Esophagus squamous epithelium (tissue), 5 donors: ENCODE measurements at places on chromosomes 4 and X. TPM values are rescaled to one million over a fixed set of nuclear protein-coding genes. Genes with fewer than 3 reads are reported as not detected.

The MID1 gene
- 16.9 TPM for total RNA-seq

GRCh38 chrX:34903316-34903715, 39.3 kb upstream of the FAM47B start:
- no peak for DNase-seq
- no peaks in the 10 kb centered on the region for H3K36me3 ChIP-seq
- no peak overlapping the region for H3K27ac ChIP-seq
- no peak overlapping the region for H3K4me3 ChIP-seq
- H3K27me3 ChIP-seq, result no peaks in the 10 kb centered on the region

DNA sequence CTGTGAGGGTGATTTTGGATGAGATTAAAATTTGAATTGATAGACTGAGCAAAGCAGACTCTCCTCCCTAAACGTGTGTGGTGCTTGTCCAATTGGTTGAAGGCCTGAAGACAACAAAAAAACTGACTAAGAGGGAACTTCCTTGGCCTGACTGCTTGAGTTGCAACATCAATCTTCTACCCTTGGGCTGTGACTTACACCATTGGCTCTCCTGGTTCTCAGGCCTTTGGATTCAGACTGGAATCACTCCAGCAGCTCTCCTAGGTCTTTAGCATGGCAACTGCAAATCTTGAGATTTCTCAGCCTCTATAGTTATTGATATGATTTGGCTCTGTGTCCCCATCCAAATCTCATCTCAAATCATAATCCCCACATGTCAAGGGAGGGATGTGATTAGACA, 49.7 kb upstream of the IGFBP7 start:
- no peak overlapping the region for H3K27ac ChIP-seq
- H3K4me3 ChIP-seq, result no peak overlapping the region
- H3K27me3 ChIP-seq, result no peaks in the 10 kb centered on the region
- peaks cover 7% of the 10 kb centered on the region for H3K4me1 ChIP-seq
- H3K36me3 ChIP-seq, result no peaks in the 10 kb centered on the region
- DNase-seq, result no peak

DNA sequence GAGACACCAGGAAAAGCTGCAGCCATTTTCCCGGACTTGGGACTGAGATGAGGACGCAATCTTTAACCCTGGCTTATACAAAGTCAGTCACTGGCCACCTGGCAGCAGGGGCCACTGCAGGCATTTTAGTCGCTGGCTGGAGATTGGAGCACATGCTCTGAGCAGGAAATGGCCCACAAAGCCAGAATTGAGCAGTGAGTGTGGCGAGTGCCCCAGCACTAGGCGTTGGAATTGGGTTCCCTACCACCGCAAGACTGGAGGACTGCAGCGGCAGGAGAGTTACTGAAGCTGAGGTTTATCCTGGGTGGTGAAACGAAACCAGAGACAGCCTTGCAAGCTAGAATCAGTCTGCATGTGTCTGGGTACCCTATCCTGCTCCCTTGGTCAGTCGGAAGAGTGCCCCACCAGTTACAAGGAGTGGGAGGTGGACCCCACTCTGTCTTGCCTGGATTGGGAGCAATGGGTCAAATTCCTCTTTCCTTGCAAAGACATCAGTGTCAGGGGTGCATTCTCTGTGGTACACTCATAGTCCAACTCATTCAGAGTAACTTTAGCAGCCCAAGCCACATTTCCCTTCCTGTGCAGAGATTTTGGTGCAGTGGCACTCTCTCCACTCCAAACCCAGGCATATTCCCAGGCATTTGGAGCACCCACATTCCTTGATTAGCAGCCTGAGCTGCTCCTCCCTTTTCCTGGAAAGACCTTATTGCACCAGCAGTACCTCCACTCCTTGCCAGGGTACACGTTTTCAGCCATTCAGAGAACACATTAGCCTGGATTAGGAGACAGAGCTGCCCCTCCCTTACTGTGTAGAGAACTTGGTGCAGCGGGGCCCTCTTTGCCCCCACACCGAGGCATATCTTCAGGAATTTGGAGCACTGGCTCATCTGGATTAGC, 36.7 kb upstream of the PLK4 start:
- no peak for DNase-seq
- H3K27ac ChIP-seq, result no peak overlapping the region
- no peaks in the 10 kb centered on the region for H3K36me3 ChIP-seq
- no peak overlapping the region for H3K4me3 ChIP-seq
- H3K27me3 ChIP-seq, result no peaks in the 10 kb centered on the region

DNA sequence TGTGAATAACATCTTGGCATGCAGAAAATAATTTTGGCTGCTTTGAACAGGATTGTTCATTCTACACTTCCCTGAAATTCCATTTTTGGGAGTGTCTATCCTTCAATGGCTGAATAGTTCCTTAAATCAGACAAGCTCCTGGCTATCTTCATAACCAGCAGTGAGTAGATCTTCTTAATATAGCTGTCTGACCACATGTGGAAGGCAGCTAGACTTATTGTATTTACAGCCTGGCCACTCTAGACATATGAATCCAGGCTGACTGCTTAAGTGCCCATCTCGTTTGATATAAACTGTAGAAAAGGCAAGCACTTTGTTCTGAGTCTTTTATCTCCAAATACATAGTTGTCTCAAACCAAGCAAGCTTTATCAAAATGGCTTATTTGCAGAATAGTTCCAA, 40.0 kb downstream of the PWWP3B start:
- H3K4me3 ChIP-seq, result no peak overlapping the region
- no peak overlapping the region for H3K27ac ChIP-seq
- no peaks in the 10 kb centered on the region for H3K27me3 ChIP-seq
- no peaks in the 10 kb centered on the region for H3K4me1 ChIP-seq
- no peaks in the 10 kb centered on the region for H3K36me3 ChIP-seq

- H3K4me3 ChIP-seq, result no peak overlapping the region
- H3K36me3 ChIP-seq, result no peaks in the 10 kb centered on the region
- DNase-seq, result no peak
- H3K4me1 ChIP-seq, result no peaks in the 10 kb centered on the region
- no peak overlapping the region for H3K27ac ChIP-seq
- H3K27me3 ChIP-seq, result no peaks in the 10 kb centered on the region
Observed at GRCh38 chr4:141349236-141349635, 128.5 kb downstream of the ZNF330 start.

The GAGE12F gene
- not detected for total RNA-seq

The SCRG1 gene
- total RNA-seq, result not detected

DNA sequence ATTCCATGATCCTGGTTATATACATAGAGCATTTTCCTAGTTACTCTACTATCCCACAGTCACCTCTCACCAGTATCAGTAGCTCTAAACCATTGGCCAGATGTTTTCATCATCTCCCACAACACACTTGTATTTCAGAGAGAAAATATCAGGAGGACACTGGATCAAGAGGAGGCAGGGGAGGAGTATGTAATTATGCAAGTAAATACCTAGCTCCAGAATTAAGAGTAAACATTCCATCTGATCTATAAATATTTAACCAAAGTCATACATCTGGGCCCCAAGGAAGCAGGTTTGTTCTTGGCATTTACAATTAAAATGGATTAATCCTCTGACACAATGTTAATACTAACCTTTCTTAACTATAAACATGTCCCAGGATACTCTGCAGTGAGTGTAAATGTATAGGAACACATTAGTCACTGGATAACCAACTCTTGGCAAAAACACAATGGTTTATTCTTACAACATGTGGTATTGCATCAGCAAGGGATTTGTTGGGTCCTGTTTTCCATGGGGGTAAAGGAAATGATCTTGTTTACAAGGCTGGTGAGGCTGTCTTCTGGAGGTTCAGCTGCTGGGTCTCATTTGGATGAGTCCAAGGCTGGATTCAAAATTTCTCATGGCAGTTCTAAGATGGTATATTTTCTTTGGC, 170.1 kb downstream of the ATG4A start:
- H3K27ac ChIP-seq, result peak overlapping the region; percentile 46
- H3K27me3 ChIP-seq, result no peaks in the 10 kb centered on the region
- H3K4me1 ChIP-seq, result no peaks in the 10 kb centered on the region

- no peak overlapping the region for H3K27ac ChIP-seq
- H3K27me3 ChIP-seq, result no peaks in the 10 kb centered on the region
- no peaks in the 10 kb centered on the region for H3K36me3 ChIP-seq
- DNase-seq, result no peak
- H3K4me3 ChIP-seq, result no peak overlapping the region
Observed at GRCh38 chr4:128450326-128451120, 162.9 kb upstream of the PGRMC2 start.

The ANAPC4 gene
- 27.0 TPM for total RNA-seq

DNA sequence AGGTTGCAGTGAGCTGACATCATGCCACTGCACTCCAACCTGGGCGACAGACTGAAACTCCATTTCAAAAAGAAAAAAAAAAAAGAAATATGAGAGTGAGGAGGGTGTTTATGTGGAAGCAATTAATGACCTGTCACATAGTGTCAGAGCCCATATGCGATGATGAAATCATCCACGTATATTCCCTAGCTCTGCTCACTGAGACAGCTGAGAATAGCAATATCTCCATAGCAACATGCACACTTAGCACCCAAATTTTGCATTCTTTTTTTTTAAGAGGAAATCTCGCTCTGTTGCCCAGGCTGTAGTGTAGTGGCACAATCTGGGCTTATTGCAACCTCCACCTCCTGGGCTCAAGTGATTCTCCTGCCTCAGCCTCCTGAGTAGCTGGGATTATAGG, 31.5 kb upstream of the OPHN1 start:
- no peaks in the 10 kb centered on the region for H3K36me3 ChIP-seq
- H3K4me3 ChIP-seq, result no peak overlapping the region
- no peaks in the 10 kb centered on the region for H3K4me1 ChIP-seq
- no peak for DNase-seq
- H3K27me3 ChIP-seq, result no peaks in the 10 kb centered on the region

- peaks cover 7% of the 10 kb centered on the region for H3K36me3 ChIP-seq
- peak overlapping the region; percentile 30 for H3K4me3 ChIP-seq
- H3K4me1 ChIP-seq, result peaks cover 22% of the 10 kb centered on the region
- no peak for DNase-seq
- peak overlapping the region; percentile 80 for H3K27ac ChIP-seq
Observed at GRCh38 chr4:87120010-87120409, 100.4 kb downstream of the KLHL8 start.

DNA sequence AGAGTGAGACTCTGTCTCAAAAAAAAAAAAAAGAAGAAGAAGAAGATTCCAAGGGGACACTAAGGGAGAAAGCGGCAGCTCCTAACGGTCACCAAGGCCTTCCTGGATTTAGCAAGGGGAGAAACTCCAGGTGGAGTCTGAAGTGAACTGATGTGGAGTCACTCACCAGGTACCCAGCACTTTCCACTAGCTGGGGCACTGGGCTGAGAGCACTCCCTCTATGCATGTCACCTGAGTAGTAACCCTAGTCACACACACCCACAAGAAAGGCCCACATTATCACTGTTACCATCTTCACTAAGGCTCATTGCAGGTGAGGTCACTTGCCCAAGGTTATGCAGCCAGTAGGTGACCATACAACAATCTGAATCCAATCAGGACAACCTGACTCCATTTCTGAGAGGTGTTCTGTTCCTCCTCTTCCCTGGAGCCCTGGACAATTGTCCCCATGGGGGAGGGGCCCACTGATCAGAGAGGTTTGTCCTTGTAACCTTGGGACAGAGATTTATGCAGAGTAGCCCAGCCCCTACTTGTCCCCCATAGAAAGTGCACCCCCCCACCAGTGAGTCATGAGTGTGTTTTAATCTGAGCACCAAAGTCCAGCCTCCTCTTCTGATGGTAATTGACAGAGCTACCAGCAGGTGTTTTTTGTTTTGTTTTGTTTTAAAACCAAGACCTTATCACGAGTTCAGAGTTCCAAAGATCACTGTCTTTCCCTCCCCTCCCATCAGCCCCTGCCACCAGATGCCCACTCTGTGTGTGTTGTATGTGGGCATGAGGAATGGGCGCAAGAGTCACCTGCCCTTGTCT, 5.9 kb upstream of the SASH3 start:
- H3K4me3 ChIP-seq, result no peak overlapping the region
- no peak overlapping the region for H3K27ac ChIP-seq
- no peaks in the 10 kb centered on the region for H3K4me1 ChIP-seq
- H3K27me3 ChIP-seq, result no peaks in the 10 kb centered on the region
- H3K36me3 ChIP-seq, result no peaks in the 10 kb centered on the region

- H3K27me3 ChIP-seq, result no peaks in the 10 kb centered on the region
- no peaks in the 10 kb centered on the region for H3K36me3 ChIP-seq
- H3K27ac ChIP-seq, result no peak overlapping the region
- no peak for DNase-seq
- no peaks in the 10 kb centered on the region for H3K4me1 ChIP-seq
Observed at GRCh38 chr4:26985873-26986272, 125.2 kb downstream of the STIM2 start.

- no peak overlapping the region for H3K27ac ChIP-seq
- H3K27me3 ChIP-seq, result peaks cover 4% of the 10 kb centered on the region
- H3K4me1 ChIP-seq, result no peaks in the 10 kb centered on the region
Observed at GRCh38 chrX:96407501-96407900, 277.1 kb upstream of the DIAPH2 start.

DNA sequence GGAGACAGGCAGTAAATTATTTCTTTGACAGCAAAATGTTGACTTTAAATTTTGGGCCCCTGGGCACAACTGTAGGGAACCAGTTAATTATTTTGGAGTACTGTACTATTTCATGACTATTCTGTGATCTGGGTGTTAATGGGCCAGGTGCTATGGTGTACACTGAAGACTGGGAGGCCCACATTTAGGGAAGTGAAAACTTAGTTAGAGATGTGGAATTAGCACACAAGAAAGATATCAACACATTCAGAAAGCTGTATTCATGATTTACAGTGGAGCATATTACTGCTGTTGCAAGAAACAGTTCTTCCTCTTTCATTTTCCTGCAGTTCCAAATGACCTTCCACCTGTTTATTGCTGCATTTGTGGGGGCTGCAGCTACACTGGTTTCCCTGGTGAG, 12.4 kb downstream of the PLP1 start:
- H3K36me3 ChIP-seq, result no peaks in the 10 kb centered on the region
- no peak overlapping the region for H3K4me3 ChIP-seq
- no peak overlapping the region for H3K27ac ChIP-seq
- no peak for DNase-seq
- H3K27me3 ChIP-seq, result no peaks in the 10 kb centered on the region

The GYG2 gene
- 1.7 TPM for total RNA-seq

The UGT2B11 gene
- not detected for total RNA-seq

The CHIC2 gene
- 45.1 TPM for total RNA-seq

The CFAP99 gene
- not detected for total RNA-seq

DNA sequence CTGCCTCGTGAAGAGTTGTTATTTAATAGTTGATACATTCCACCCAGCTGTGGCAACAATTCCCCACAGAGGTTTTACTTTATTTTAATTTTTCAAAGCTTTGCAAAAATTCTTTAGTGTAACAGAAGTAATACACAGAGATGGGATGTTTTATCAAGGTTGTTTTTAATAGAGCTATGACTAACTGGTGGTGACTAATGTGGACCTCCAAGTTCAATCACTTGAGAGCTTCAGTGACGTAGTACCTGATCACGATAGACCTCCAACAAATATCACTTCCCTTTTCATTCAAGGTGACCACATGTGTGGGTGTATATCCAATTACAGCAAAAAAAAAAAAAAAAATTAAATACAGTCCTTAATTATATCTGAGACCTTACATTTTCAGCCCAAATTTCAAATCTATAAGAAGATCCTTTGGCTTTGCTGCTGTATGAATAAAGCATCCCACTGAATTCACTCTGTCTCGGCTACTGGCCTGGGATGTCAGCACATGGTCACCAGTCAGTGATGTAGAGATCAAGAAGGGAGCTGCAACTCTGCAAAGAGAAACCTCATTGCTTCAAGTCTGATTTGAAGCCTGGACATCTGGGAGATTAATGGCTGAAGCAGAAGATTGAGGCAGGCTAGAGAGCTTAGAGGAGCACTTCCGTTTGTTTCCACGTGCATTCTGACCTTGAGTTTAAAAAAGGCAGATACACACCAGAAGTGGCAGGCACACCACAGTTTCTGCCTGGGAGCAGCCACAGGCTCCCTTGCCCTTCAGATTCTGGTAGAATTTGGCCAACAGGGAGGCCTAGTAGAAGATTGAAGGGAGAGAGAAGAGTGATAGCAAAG, 345.9 kb upstream of the NOCT start:
- H3K4me3 ChIP-seq, result no peak overlapping the region
- DNase-seq, result no peak
- H3K4me1 ChIP-seq, result no peaks in the 10 kb centered on the region
- H3K36me3 ChIP-seq, result no peaks in the 10 kb centered on the region
- no peaks in the 10 kb centered on the region for H3K27me3 ChIP-seq
